Naive B cell (primary cell): ENCODE measurements at places on chromosomes 2 and 18. TPM values are rescaled to one million over a fixed set of nuclear protein-coding genes. Genes with fewer than 3 reads are reported as not detected.

Gene IL1RN
- 0.14 TPM for polyA plus RNA-seq

Gene OR6B2
- polyA plus RNA-seq: not detected

DNA sequence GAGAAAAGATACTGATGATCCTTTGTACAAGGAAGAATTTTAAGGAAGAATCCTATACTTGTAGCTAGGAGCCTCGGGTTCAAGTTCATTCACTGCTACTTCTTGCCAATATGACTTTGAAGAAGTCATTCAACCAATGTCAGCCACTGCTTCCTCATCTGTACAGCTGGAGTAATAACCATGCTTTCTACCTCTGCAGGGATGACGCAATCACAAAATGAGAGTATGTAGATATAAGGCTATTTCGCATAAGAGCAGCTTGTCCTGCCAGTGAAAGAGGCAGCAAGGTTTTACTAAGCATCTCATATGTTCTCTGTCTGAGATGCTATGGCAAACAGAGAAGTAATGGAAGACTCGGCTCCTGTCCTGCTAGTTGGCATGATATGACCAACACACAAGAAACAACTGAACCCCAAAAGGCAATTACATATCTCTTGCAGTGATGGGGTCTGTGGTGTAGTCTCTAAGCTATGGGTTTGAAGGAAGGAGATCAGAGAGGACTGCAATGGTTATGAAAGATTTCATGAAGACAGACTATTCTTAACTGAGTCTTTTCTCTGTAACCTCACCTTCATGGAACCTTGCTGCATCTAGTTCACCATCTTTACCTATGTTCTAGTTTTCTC lies 9.2 kb downstream of the AAK1 start:
- no peak for DNase-seq

GRCh38 chr2:221810650-221811049 lies 238.5 kb upstream of the EPHA4 start:
- DNase-seq: no peak
